NCI-H1694 (cell line): ENCODE measurements at places on chromosomes 5 and 9.

DNA sequence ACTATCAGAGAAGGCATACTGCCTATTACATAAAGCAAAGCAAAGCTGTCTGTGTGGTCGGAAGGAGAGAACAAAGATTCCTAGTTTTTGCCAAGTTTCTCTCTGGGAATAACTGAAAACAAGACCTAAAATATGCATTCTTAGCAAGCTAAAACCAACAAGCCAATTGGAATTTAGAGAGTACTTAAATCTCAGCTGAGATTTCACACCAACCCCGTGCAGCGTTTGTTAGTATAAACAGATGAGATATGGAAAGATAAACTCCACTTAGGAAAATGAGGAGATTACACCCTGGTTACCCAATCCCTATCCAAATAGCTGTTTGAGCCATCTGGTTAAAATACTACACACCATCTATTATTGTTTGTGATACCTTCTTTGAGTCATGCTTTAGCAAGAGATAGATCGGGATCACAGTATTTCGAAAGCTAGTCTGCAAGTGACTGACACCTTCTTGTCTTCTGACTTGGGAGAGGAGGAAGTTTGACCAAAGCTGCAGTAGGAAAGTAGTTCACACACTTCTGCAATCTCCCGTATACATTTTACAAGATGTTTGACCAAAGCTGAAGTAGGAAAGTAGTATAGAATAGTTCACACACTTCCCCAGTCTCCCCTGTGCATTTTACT, 18.2 kb downstream of the FAF2 start:
- DNase-seq: no peak

DNA sequence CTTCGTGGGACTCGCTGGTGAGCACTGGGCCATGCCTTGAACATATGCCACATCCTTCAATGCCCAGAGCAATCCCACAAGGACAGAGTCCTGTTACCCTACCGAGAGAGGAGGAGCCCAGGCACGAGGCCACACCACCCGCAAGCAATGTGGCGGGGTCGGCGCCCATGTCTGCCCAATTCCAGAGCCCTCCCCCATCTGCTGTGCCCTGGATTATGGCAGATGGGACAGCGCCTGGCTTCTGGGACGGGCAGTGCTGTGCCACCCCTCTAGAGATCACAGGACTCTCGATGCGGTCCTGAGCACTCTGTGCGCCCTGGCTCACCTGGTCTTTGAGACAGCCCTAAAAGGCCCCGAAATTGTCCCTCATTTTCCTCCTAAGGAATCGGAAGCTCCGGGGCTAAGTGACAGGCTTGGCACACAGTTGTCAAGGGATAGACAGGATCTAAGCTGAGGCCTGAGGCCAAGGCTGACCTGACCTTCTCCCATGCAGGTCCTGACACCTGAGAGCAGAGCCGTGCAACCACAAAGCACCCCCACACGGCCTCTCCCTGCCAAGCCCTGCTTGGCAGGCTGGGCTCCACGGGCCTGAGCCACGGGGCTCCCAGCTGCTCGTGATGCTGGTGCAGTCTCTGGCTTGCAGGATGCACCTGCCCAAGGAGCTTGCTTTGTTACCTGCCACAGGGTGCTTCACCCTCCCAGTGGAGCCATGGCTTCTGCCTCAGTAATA, 48.8 kb downstream of the PRRT1B start:
- DNase-seq: no peak

DNA sequence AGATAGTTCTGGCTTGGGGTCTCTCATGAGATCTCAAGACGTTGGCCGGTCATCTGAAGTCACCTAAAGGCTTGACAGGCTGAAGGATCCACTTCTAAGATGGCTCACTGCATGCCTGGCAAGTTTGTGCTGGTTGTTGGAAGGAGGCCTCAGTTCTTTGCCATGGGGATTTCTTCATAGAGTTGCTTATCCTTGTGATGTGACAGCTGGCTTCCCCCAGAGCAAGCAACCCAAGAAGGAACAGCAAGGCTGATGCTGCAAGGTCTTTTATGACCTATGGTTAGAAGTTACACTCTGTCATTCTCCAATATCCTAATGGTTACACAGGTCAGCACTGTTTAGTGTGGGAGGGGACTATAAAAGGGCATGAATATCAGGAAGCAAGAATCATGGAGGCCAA, 20.7 kb upstream of the GRPEL2 start:
- no peak for DNase-seq

DNA sequence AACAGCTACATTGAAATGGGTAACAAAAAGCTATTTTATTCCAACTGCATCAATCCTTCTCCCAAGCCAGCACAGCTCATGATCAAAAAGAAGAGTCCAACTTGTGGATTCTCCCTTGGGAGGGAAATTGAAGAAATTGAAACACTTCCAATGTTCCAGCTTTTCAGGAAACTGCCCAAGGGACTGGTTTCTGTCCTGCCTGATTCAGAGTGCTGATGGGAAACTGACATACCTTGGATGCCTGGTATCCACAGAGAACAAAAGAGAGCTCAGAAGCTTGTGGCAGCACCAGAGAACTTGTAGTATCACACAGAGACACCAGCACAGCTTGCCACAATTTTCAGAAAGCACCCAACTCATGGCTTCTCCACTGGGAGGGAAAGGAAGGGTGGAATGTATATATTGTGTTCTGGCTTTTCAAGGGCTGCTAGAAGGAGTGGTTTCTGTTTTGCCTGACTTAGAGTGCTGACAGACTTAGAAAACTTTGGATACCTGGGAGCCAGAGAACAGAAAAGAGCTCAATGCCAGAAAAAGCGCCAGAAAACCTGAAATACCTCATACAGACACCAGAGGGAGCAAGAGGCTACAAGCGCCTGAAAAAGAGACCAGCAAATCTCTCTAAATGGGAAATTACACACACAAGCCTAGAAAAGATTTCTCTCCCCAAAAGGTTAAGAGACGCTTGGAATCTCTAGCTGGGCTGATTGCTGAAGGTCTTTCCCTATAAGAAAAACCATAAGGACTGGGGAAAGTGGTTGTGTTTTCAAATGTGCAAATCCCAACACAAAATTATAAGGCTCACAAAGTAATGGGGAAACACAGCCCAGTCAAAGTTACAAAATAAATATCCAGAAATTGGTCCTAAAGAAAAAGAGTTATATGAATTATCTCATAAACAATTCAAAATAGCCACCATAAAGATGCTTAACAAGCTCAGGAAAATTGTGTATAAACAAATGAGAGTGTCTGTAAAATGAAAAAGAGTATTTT, 178.8 kb downstream of the SPOCK1 start:
- peak; percentile 27 for DNase-seq

GRCh38 chr9:116789081-116789480, 102.0 kb downstream of the TRIM32 start:
- no peak for DNase-seq
